ENCODE measurements at places on chromosomes 7 and 10. TPM values are rescaled to one million over a fixed set of nuclear protein-coding genes. Genes with fewer than 3 reads are reported as not detected.

Gene TNPO3
- 31.1 TPM for total RNA-seq

Gene TMEM229A
- total RNA-seq = not detected

Gene EPHA1
- total RNA-seq = 13.9 TPM

Gene CTTNBP2
- 6.3 TPM for total RNA-seq

Gene FLNC
- 7.7 TPM for total RNA-seq

Gene AUTS2
- total RNA-seq = 56.0 TPM

- no peak overlapping the region for H3K4me3 ChIP-seq
- H3K27me3 ChIP-seq = no peaks in the 10 kb centered on the region
- peaks cover 11% of the 10 kb centered on the region for H3K4me1 ChIP-seq
- no peak overlapping the region for H3K27ac ChIP-seq
- H3K36me3 ChIP-seq = no peaks in the 10 kb centered on the region
Observed at GRCh38 chr10:76124280-76124679, 692.9 kb downstream of the LRMDA start.

- H3K27me3 ChIP-seq = no peaks in the 10 kb centered on the region
- no peaks in the 10 kb centered on the region for H3K36me3 ChIP-seq
- H3K4me1 ChIP-seq = peaks cover 19% of the 10 kb centered on the region
- no peak overlapping the region for H3K4me3 ChIP-seq
- no peak for DNase-seq
Observed at GRCh38 chr10:129099992-129100391, 367.0 kb upstream of the MGMT start.

- H3K4me1 ChIP-seq = no peaks in the 10 kb centered on the region
- no peaks in the 10 kb centered on the region for H3K27me3 ChIP-seq
- H3K4me3 ChIP-seq = peak within 1 kb of the TSS; percentile 62
- peak within 1 kb of the TSS; percentile 87 for H3K27ac ChIP-seq
- no peaks in the 10 kb centered on the region for H3K36me3 ChIP-seq
- DNase-seq = peak; percentile 79
Observed at GRCh38 chr7:93921607-93922566, at the start of gene GNG11. GNG11 (plus strand) TSS chr7:93921735; CDS start chr7:93922138, 403 bp downstream.

DNA sequence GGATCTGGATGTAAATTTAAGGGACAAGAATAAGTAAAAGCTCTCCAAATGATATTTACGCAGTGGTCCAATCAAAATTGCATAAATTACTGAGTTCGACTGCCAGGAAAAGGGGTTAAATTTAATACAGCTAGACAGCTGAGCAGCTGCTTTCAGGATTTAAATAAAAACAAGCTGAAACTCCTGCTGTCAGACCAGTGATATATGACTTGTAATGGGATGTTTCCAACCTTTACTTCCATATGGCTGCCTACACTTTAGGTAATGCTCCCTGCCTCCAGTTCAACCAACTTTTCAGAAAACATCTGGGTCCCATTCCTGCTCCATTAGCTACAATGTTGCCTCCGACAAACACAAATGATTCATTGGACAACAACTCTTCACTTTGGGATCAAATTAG, 326.3 kb upstream of the DGKB start:
- no peak overlapping the region for H3K4me3 ChIP-seq
- no peaks in the 10 kb centered on the region for H3K36me3 ChIP-seq
- no peak for DNase-seq
- H3K27me3 ChIP-seq = no peaks in the 10 kb centered on the region
- no peak overlapping the region for H3K27ac ChIP-seq

GRCh38 chr7:1639532-1640175, 30.4 kb upstream of the ELFN1 start:
- H3K36me3 ChIP-seq = no peaks in the 10 kb centered on the region
- no peak overlapping the region for H3K4me3 ChIP-seq
- peaks cover 18% of the 10 kb centered on the region for H3K27me3 ChIP-seq
- no peak overlapping the region for H3K27ac ChIP-seq
- peak; percentile 39 for DNase-seq

- DNase-seq = no peak
- no peak overlapping the region for H3K4me3 ChIP-seq
- H3K27ac ChIP-seq = no peak overlapping the region
- H3K4me1 ChIP-seq = peaks cover 6% of the 10 kb centered on the region
- H3K27me3 ChIP-seq = no peaks in the 10 kb centered on the region
- H3K36me3 ChIP-seq = no peaks in the 10 kb centered on the region
Observed at GRCh38 chr7:121041516-121042148, 53.1 kb downstream of the CPED1 start.

GRCh38 chr10:112140110-112140970, 43.2 kb downstream of the GPAM start:
- H3K27ac ChIP-seq = no peak overlapping the region
- H3K27me3 ChIP-seq = no peaks in the 10 kb centered on the region
- no peak overlapping the region for H3K4me3 ChIP-seq
- H3K4me1 ChIP-seq = no peaks in the 10 kb centered on the region
- H3K36me3 ChIP-seq = no peaks in the 10 kb centered on the region

GRCh38 chr10:114862456-114862855, 40.9 kb downstream of the FHIP2A start:
- H3K36me3 ChIP-seq = peaks cover 70% of the 10 kb centered on the region
- DNase-seq = no peak
- no peaks in the 10 kb centered on the region for H3K27me3 ChIP-seq

GRCh38 chr7:2575046-2575732, 16.4 kb downstream of the IQCE start:
- no peak overlapping the region for H3K4me3 ChIP-seq
- DNase-seq = no peak
- H3K36me3 ChIP-seq = peaks cover 36% of the 10 kb centered on the region
- no peaks in the 10 kb centered on the region for H3K4me1 ChIP-seq
- H3K27me3 ChIP-seq = no peaks in the 10 kb centered on the region
- H3K27ac ChIP-seq = no peak overlapping the region

- H3K4me3 ChIP-seq = no peak overlapping the region
- H3K36me3 ChIP-seq = no peaks in the 10 kb centered on the region
- no peaks in the 10 kb centered on the region for H3K4me1 ChIP-seq
- H3K27ac ChIP-seq = no peak overlapping the region
- peaks cover 8% of the 10 kb centered on the region for H3K27me3 ChIP-seq
- no peak for DNase-seq
Observed at GRCh38 chr10:27620430-27621397, 116.6 kb downstream of the RAB18 start.

DNA sequence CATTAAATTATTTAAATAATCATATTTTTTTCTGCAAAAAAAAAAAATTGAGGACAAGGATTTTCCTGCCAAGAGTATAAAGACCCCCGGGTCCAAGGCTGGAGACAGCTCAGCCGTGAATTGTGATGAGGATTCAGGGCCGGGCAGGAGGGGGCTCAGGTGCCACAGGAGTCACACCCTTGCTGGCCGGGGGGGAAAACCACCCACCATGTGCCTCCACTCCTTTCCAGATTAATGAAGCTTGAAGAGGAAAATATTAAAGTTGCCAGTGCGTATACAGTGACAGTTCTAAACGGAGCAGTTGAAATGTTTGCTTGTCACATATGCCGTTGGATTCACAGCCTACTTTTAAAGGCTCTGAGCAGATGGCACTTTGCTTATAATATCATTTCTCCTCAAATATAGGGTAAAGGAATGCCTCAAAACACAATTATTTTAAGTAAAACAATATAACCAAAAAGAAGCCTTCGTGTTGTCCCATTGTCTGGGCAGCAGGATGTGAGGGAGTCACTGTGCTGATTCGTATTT, 49.6 kb downstream of the ADARB2 start:
- H3K27me3 ChIP-seq = no peaks in the 10 kb centered on the region
- DNase-seq = no peak
- H3K4me3 ChIP-seq = no peak overlapping the region
- H3K27ac ChIP-seq = no peak overlapping the region
- no peaks in the 10 kb centered on the region for H3K36me3 ChIP-seq
- no peaks in the 10 kb centered on the region for H3K4me1 ChIP-seq
